ENCODE measurements at places on chromosomes 12 and 14. TPM values are rescaled to one million over a fixed set of nuclear protein-coding genes. Genes with fewer than 3 reads are reported as not detected.

OTX2 gene
- not detected for polyA plus RNA-seq

LRTM2 gene
- polyA plus RNA-seq: not detected

LYSET gene
- polyA plus RNA-seq: 12.2 TPM

ATP2B1 gene
- polyA plus RNA-seq: 13.3 TPM

VWF gene
- 243 TPM for polyA plus RNA-seq

RPL10L gene
- not detected for polyA plus RNA-seq

FGF6 gene
- polyA plus RNA-seq: not detected

KLRK1 gene
- polyA plus RNA-seq: 0.84 TPM

TPPP2 gene
- not detected for polyA plus RNA-seq

CD9 gene
- 68.9 TPM for polyA plus RNA-seq

BCDIN3D gene
- polyA plus RNA-seq: 3.2 TPM

HOTAIR gene
- not detected for polyA plus RNA-seq

SPATA7 gene
- 5.6 TPM for polyA plus RNA-seq

RD3L gene
- polyA plus RNA-seq: not detected

VSIG10 gene
- 10.8 TPM for polyA plus RNA-seq

KCNA5 gene
- 0.34 TPM for polyA plus RNA-seq

Data from adipose tissue (tissue), 3 donors.